ENCODE measurements at places on chromosomes 11 and 22. TPM values are rescaled to one million over a fixed set of nuclear protein-coding genes. Genes with fewer than 3 reads are reported as not detected.

GRCh38 chr11:119484741-119485605, 62.0 kb upstream of the THY1 start:
- H3K27me3 ChIP-seq, result no peaks in the 10 kb centered on the region
- peaks cover 5% of the 10 kb centered on the region for H3K4me1 ChIP-seq
- no peak overlapping the region for H3K4me3 ChIP-seq
- no peak for DNase-seq
- H3K27ac ChIP-seq, result no peak overlapping the region

Gene BUD13
- total RNA-seq, result 17.7 TPM

DNA sequence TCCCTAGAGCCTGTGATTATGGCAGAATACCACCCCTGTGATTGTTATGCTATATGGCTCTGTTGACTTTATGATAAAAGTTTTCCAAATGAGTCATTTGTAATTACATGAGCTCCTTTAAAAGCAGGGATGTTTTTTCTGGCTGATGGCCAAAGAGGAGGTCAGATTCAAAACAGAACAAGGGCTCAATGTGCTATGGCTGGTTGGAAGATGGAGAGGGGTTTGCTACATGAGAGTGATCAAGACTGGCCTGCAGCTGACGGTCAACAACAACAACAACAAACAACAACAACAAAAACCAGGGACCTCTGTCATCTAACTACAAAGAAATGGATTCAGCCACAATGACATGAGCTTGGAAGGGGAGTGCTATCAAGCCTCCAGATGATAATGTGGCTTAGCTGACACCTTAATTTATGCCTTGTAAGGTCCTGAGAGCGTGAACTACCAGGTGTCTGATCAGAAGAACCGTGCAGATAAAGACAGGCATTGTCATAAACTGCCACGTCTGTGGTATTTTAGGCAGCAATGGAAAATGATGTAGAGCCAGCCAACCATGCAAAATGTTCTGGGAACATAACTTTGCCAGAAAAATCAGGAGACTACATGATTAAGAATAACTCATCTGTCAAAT, 47.2 kb downstream of the PIWIL3 start:
- H3K4me3 ChIP-seq, result no peak overlapping the region
- no peaks in the 10 kb centered on the region for H3K36me3 ChIP-seq
- H3K27ac ChIP-seq, result no peak overlapping the region
- H3K27me3 ChIP-seq, result no peaks in the 10 kb centered on the region
- H3K4me1 ChIP-seq, result no peaks in the 10 kb centered on the region

Gene TMEM132A
- total RNA-seq, result 2.9 TPM

DNA sequence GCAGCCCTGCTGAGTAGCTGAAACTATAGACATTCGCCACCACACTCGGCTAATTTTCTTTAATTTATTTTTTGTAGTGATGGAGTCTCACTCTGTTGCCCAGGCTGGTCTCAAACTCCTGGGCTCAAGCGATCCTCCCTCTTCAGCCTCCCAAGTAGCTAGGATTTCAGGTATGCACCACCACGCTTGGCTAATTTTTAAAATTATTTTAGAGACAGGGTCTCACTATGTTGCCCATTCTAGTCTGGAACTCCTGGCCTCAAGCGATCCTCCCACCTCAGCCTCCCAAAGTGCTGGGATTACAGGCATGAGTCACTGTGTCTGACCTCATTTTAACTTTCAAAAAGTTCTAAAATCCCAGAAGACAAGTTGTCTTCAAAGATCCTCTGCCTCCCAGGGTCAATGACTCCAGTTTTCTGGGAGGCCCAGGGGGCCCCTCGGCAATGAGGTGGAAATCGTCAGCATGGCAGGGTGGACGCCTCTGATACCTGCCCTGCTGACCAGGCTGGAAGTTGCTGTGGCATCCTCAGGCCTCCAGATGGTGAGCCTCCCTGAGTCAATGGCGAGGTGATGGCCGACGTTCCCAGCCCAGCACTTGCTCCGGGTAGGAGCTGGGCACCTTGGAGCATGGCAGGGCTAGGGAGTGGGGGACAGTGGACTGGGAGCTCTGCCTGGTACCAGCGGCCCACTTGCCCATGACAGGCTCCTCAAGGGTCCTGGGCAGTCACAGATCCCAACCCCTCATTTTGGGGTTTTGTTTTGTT, 31.1 kb downstream of the RPL3 start:
- H3K27me3 ChIP-seq, result no peaks in the 10 kb centered on the region
- no peak overlapping the region for H3K4me3 ChIP-seq
- H3K36me3 ChIP-seq, result no peaks in the 10 kb centered on the region
- DNase-seq, result no peak

- no peaks in the 10 kb centered on the region for H3K36me3 ChIP-seq
- peaks cover 21% of the 10 kb centered on the region for H3K4me1 ChIP-seq
- peak overlapping the region; percentile 5 for H3K27ac ChIP-seq
Observed at GRCh38 chr11:61820174-61820573, 3.4 kb upstream of the FADS1 start.

Gene MTFP1
- 24.7 TPM for total RNA-seq

DNA sequence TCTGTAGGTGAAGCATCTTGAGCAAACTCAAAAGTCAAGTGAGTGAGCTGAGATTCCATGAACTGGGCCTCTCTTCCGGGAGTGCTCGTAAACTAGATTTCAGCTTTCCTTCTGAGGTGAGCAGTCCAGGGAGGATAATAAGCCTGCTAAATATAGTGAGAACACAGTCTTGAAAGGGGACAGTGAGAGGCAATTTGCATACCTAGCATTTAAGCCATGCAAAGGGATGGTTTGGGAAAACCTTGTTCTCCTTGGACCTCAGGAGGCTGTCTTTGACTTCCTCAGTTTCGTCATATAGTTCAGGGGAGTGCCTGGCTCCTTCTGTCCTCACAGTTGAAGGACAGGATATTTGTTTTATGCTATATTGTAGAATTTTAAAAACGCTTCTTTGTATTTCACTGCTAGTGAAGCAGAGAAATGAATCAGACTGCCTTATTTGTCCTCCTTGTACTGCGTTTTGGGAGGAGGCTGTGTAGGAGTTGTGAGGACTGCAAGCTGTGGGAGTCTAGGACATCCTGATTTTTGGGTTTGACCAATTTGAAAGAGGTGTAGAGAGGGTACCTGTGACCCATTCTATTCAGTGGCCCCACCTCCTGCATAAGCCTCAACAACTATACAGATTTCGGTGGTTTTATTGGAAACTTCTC, 11.0 kb upstream of the SORL1-AS1 start:
- H3K27ac ChIP-seq, result peak overlapping the region; percentile 92
- no peak overlapping the region for H3K4me3 ChIP-seq
- H3K36me3 ChIP-seq, result no peaks in the 10 kb centered on the region
- no peaks in the 10 kb centered on the region for H3K27me3 ChIP-seq
- H3K4me1 ChIP-seq, result peaks cover 29% of the 10 kb centered on the region
- no peak for DNase-seq

DNA sequence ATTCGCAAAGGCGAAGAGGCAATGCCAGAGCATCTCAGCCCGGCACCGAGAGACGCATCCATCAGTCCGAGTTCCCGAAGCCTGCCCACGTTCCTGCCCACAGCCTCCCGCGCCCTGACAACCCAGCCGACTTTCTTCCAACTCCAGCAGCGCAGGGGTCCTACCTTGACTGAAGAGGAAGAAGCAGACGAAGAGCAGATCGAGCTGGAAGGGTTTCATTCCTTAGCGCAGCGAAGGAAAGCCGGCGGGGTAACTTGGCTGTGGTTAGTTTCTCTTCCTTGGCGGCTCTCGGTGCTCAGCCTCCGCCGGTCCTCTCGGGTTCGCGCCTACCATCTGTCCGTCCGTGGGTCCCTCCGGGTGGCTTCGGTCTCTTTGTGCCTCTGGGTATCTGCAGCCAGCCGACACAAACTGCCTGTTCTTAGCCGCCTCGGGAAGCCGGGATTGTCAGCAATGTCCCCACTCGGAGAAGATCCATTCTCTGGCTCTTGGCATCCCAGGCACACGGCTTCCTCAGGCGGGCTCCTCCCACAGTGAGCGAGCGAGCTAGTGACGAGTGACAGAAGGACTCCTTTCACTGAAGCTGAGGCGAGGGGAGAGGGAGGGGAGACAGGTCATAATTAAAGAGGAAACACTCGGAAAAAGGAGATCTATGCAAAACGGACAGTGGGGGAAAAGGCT, at the start of gene KIRREL3:
Gene KIRREL3 (minus strand): TSS at position 480 of the 678 bp plus-strand sequence.
- no peaks in the 10 kb centered on the region for H3K4me1 ChIP-seq
- H3K27ac ChIP-seq, result no peak within 1 kb of the TSS
- DNase-seq, result no peak
- no peaks in the 10 kb centered on the region for H3K27me3 ChIP-seq

Gene PRG2
- not detected for total RNA-seq

Gene ANO1
- 1.1 TPM for total RNA-seq

Gene KRTAP5-1
- total RNA-seq, result not detected

DNA sequence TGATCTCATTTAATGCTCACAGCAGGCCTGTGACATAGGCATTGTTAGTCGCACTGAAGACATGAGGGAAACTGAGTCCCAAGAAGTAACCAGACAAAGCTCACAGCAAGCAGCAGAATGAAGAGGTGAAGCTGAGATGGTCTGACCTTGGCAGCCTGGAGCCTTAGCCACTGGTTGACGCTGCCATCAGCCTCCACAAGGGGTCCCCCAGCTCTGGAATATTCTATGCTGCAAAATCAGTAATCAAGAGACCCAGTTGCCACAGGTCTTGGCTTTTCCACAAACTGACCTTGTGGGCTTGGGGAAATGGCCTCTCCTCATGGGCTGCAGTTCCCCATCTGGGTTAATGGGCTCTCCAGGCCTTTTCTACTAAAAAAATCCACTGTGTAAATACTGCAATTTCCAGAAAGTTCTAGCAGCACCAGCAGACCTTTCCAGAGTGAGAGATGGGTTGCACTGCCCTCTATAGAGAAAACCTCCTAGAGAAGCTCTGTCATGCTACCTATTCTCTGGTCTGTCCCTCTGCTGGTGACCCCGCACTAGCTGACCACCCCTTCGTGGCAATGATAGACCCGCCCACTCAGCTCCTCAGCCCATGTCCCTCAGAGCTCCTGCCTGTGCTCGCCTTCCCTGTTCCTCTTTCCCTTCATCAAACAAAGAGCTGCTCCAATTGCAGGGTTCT, 22.6 kb upstream of the ISX start:
- no peak overlapping the region for H3K27ac ChIP-seq
- H3K4me1 ChIP-seq, result no peaks in the 10 kb centered on the region
- DNase-seq, result no peak
- H3K36me3 ChIP-seq, result no peaks in the 10 kb centered on the region

Gene PUS3
- 4.2 TPM for total RNA-seq

Gene TP53AIP1
- total RNA-seq, result not detected

Gene PRG3
- not detected for total RNA-seq

DNA sequence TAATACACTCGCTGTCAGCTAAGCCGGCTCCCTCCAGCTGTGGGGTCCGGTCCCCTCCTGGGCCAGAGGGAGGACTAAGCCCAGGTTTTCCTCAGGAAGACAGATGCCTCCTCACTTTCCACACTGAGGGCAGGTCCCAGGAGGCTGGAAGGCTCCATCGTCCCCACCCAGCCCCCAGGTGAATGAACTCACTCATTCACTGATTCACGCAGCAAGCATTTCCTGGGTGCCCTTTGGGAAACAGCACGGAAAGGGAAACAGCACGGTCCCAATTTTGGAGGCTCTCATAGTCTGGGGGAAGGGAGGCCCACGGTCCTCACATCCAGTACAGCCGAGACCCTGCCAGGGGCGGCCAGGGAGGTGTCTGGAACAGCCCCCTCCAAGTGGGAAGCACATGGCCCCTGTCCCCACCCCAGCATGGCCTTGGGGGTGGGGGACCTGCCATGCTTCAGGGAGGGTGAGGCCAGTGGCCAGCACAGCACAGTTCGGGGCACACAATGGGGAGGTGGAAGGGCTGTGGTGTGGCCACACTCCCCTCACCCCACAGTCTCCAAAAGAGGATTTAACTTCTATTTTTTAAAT, 9.3 kb upstream of the TH start:
- no peaks in the 10 kb centered on the region for H3K36me3 ChIP-seq
- H3K4me3 ChIP-seq, result no peak overlapping the region
- no peaks in the 10 kb centered on the region for H3K4me1 ChIP-seq
- no peaks in the 10 kb centered on the region for H3K27me3 ChIP-seq

DNA sequence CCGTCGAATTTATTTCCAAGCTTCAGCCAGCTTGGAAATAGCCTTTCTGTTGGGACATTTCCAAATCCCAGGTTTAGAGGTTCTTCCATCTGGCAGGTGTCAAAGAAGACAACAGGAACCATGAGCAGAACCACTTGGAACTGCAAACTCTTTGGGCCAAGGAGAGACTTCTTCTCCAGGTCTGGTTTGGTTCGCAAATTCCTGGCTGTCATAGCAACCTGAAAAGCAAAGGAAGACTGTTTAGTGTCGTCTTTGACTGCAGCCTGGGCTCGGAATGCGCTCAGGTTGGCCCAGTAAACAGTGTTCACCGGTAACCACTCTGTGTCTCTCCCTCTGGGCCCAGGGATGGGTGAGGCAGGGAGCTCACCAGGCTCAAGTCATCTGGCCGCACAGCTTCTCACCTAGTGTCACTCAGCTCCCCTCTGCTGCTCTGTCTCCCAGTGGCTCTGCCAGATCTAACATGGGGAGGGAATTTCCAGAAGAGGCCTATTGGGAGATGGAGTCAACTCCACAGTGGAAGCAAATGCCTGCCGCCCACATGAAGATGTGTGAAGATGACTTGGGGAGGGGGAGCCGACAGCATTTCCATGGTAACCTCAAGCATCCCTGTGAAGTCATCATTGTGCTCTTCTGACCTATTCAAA, 11.9 kb upstream of the CLMP start:
- H3K27me3 ChIP-seq, result no peaks in the 10 kb centered on the region
- no peak for DNase-seq
- no peak overlapping the region for H3K4me3 ChIP-seq
- H3K36me3 ChIP-seq, result no peaks in the 10 kb centered on the region

Gene TENM4
- 2.3 TPM for total RNA-seq

GRCh38 chr11:58805065-58805464, 39.4 kb downstream of the GLYATL2 start:
- DNase-seq, result no peak
- H3K4me3 ChIP-seq, result no peak overlapping the region
- H3K4me1 ChIP-seq, result no peaks in the 10 kb centered on the region
- no peaks in the 10 kb centered on the region for H3K27me3 ChIP-seq

- H3K36me3 ChIP-seq, result no peaks in the 10 kb centered on the region
- no peak for DNase-seq
- no peaks in the 10 kb centered on the region for H3K27me3 ChIP-seq
- no peak overlapping the region for H3K27ac ChIP-seq
- H3K4me1 ChIP-seq, result no peaks in the 10 kb centered on the region
Observed at GRCh38 chr11:116217006-116217405, 555.8 kb downstream of the BUD13 start.

- H3K4me1 ChIP-seq, result no peaks in the 10 kb centered on the region
- no peaks in the 10 kb centered on the region for H3K27me3 ChIP-seq
- H3K36me3 ChIP-seq, result no peaks in the 10 kb centered on the region
Observed at GRCh38 chr22:30459181-30460052, 12.4 kb downstream of the SEC14L3 start.

DNA sequence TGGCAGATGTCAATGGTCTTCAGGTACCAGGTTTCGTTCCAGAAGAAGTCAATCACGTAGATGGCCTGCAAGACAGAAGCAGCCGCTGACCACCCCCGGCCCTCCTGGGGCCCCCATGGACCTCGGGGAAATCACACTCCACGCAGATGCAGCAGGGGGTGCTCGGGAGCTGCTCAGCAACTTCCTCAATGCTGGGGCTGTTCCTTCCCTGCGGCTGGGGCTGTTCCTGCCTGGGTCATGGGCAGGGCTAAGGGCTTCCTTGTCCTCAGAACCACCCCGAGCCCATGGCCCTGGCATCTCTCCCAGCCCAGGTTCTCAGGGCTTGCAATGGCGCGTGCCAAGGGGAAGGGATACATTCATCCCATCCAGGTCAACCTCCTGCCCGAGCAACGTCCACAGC, 10.3 kb downstream of the DHCR7 start:
- DNase-seq, result no peak
- peaks cover 15% of the 10 kb centered on the region for H3K4me1 ChIP-seq
- no peaks in the 10 kb centered on the region for H3K27me3 ChIP-seq
- H3K27ac ChIP-seq, result no peak overlapping the region
- H3K36me3 ChIP-seq, result no peaks in the 10 kb centered on the region
- H3K4me3 ChIP-seq, result no peak overlapping the region

GRCh38 chr22:32714458-32715430, 86.8 kb upstream of the TIMP3 start:
- H3K4me1 ChIP-seq, result no peaks in the 10 kb centered on the region
- H3K4me3 ChIP-seq, result no peak overlapping the region
- H3K27me3 ChIP-seq, result no peaks in the 10 kb centered on the region
- H3K36me3 ChIP-seq, result no peaks in the 10 kb centered on the region
